ENCODE measurements at places on chromosomes 7 and 10. TPM values are rescaled to one million over a fixed set of nuclear protein-coding genes. Genes with fewer than 3 reads are reported as not detected.

Gene MYOZ1
- total RNA-seq, result under 0.01 TPM

Gene RNLS
- total RNA-seq, result 12.6 TPM

Gene NFE2L3
- 0.63 TPM for total RNA-seq

Gene HOXA1
- total RNA-seq, result 0.63 TPM

Gene MACC1
- total RNA-seq, result 0.09 TPM

Gene INMT
- total RNA-seq, result 14.3 TPM

Data from bronchial smooth muscle cell (primary cell).